CD4-positive, alpha-beta T cell treated with Interleukin-15 for 1 hour (primary cell): ENCODE measurements at places on chromosomes 13 and 19.

DNA sequence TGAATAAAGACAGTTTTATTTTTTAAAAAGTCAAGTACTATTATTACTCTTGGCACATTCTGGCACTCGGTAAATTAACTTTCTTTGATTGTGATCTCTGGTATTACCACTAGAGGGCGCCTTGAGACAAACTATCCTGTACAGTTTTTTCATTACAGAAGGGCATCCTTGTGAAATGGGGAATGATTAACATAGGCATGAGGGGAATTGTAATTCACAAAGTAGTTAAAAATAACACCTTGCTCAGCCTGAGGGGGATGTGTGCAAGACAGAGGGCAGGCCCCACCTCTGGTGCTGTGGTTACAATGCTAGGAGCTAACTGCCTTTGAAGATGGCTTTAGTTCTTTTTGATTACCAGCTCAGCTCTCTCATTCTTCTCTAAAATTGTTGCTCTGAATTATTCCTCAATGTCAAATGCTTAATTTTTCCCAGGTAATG, 24.2 kb upstream of the C1QTNF9B start:
- no peak for DNase-seq

- no peak for DNase-seq
These were observed 54.9 kb upstream of the PTPRS start for GRCh38 chr19:5395556-5395955.

DNA sequence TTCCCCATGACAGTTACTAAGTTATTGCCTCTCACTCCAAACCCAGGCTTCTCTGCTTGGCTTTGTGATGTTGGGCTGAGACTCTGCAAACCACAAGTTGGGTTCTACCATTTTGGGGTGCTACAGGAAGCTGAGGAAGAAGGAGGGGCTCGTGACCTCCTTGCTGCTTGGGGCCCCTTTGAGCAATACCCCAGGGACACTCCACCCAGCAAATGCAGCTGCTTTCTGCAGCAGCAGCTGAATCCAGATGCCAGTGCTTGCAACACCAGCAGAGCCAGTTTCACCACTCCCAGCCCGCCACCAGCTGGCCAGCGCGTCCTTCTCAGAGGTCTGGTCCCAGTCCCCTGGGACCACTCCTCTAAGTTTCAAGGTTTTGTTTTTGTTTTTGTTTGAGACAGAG, 22.0 kb upstream of the UBAC2 start:
- DNase-seq: peak; percentile 59

DNA sequence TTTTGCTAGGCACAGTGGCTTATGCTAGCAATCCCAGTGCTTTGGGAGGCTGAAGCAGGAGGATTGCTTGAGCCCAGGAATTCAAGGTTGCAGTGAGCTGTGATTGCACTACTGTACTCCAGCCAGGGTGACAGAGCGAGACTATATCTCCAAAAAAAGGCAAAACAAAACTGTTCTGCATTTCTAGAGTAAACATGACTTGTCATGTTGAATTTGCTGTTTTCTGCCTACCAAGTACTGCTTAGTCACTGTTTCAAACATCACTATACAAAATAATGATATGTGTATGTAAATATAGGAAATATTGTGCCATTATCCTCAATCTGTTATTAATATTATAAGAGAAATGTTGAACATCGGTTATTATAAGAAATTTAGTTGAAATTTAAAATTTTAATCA, 9.2 kb downstream of the RFC3 start:
- DNase-seq: no peak

- DNase-seq: no peak
These were observed 109.8 kb upstream of the GPC6 start for GRCh38 chr13:93116809-93117208.

DNA sequence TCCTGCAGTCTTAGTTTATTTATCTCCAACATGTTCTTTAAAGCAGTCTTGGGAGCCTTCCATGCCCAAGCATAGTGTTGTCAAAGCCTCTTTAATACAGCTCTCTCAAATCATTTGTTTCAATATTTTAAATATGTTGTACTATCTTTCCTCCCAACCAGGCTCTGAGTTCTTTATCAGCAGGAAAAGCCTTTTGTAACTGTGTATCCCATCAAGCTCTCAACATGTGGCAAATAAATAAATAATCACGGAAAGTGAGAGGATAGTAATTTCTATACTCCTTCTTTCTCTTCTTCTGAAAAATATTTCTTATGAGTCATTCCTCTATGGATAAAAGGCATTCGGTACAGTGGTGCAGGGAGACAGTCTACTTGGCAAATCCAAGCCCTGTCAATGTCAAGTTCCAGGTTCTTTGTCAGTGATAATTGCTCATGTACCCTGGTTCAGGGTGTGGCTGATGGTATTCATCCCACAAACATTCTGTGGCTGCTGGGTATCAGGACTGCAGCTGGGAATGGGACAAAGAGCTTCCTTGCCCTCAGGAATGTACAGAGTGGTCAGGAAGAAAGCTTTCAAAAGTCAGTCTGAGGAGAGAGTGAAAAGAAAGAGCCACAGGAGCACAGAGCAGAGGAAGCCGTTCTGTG, 384.3 kb downstream of the EFNB2 start:
- no peak for DNase-seq

- no peak for DNase-seq
These were observed 300.7 kb upstream of the MIR17HG start for GRCh38 chr13:91046715-91047327.

DNA sequence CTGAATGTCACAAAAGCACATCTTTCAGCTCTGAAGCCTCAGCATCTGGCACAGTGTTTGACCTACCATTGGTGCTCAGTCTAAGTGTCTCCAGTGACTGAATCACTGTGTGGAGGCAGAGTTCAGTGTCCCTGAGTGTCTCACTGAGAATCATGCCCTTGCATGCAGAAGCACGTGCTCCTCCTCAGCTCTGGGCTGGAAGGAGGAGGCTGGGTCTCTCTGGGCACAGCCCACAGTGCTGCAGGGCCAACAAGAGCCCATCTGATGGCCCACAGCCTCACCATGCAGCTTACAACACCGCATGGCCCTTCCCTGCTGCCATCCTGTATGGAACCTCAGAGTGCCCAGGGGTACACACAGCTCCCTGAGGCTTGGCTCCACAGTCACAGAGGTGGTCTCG, 86.1 kb downstream of the TEX26 start:
- no peak for DNase-seq

GRCh38 chr13:79384022-79384610, 21.9 kb downstream of the RBM26 start:
- DNase-seq: no peak

DNA sequence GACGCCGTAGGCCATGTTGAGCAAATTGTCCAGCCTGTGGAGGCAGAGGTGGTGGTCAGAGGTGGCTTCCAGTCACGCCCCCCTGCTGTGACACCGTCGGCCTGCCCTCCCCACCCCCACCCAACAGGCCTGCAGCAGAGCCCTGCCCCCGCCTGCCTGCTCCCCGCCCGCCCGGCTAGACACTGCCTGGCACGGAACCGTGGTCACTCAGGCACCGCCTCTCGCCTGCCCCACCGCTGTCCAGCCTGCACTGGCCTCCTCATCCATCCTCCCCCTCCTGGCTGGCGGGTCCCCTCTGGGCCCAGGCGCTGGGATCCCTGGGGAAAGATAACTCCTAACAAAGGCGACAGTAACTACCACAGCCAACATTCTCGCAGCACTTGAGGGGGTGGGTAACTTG, 21.7 kb downstream of the PRKCSH start:
- DNase-seq: no peak
